ENCODE measurements at places on chromosomes 13 and 19.

GRCh38 chr19:52453324-52454094 is at the start of gene ZNF578:
Gene ZNF578 (plus strand): TSS chr19:52453553. CDS start chr19:52501846, 48,293 bp downstream.
- peak; percentile 50 for DNase-seq

DNA sequence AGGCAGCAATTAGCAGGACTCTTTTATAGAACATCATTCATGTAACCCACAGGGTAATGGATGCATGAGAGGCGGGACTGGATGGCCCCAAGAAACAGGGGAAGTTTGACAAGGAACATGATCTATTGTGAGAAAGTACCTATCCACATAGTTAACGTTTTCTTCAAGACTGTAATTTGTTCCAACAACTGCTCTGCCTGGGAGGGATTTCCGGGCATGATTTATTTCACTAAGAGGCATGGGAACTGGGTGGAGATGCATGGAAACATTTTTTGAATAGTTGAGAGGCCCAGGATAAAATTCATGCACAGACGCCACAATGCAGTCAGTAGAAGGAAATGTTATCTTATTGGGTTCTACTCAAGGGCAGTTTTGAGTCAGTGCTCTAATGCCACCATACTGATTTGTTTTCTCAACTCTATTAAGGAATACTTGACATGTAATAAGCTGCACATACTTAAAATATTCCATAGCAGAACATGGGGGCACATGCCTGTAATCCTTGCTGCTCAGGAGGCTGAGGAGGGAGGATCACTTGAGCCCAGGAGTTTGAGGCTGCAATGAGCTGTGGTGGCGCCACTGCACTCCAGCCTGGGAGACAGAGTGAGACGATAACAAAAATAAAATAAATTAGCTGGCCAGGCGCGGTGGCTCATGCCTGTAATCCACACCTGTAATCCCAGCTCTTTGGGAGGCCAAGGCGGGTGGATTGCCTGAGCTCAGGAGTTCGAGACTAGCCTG is 9.9 kb upstream of the ATG4D start:
- no peak for DNase-seq

DNA sequence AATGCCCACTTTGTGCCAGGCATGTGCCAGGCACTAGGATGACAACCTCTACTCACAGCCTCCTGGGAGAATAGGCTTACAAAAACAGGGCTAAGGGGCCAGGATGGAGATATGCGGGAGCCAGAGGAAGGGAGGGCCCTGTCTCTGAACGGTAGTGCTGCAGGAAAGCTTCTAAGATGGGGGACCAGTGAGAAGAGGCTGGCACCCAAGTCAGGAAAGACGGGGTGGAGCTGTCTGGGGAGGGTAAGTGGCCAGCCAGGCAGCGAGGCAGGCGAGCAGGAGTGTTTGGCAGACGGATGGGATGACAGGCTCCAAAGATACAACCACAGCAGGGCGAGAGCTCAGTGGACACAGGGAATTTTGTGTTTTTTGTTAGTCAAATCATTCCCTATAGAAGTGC is 44.7 kb upstream of the GPI start:
- no peak for DNase-seq

GRCh38 chr13:51158365-51158764 is 47.3 kb upstream of the C13orf42 start:
- no peak for DNase-seq

DNA sequence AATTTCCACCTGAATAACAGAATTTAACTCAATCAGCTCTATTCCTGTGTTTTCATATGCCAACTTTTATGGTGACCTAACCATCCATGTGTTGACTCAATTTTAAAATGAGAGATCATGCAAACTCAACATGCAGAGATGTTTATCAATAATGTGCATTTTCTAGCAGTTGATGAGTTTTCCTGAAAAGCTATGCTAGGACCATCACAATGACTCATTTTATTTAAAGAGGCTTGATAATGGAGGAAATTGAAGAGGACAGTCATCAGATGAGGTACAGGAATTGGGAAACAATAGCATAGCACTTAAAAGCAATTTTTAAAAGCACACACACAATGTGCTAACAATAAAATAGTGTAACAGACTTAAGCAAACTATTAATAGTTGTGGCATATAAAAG is 127.1 kb downstream of the VWA8 start:
- DNase-seq = no peak
